Effector memory CD8-positive, alpha-beta T cell (primary cell): ENCODE measurements at places on chromosomes 12 and 14.

- peak; percentile 41 for DNase-seq
These were observed at the start of gene ERBB3 for GRCh38 chr12:56079723-56080555. TSS of gene ERBB3 (plus strand) at chr12:56080165. CDS start at chr12:56080301, 136 bp downstream.

DNA sequence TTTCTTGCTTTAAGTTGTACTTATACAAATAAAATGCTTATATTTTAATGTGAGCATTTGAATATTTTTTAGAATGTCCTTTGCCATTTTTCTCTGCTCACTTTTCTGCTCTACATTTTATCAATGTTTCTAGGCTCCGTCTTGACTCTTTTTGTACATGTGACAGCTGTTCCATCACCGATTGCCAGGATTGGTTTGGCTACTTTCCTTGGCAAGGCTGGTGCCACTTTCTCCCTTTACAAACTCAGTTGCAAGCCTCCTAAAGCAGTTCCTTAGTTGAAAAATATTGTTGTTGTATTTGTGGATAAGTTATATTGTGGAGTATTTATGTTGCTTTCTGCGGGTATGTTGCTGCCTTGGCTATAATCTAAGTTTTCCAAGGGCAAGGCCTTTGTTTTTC, 63.4 kb downstream of the DACT1 start:
- DNase-seq, result no peak

DNA sequence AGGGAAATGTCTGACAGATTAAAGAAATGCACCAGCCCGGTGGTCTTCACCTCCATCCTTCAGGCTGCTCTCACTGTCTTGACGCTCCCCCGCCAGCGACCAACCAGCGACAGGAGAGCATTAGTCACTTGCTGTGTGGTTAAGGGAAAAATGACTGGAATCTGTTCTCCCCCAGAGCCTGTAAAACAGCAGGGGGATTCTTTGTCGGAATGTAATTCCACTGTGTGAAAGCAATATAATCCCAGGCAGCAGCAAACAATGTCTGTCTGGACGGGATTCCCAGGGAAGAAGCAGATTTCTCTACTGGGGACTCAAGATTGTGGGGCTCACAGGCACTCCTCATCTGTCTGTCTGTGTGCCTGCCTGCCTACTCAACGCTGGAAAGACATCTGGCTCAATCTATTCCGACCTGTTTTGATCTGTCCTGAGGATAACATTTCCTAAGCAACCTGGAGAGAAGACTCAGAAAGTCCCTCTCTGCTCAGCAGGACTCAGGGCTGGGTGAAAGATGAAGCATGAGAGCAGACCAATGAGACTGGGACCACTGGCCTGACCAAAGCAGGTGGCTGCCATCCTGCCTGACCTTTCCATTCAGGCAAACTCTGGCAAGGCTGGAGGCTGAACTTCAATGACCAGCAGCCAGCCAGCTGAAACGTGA, 54.6 kb downstream of the NUAK1 start:
- DNase-seq, result no peak

DNA sequence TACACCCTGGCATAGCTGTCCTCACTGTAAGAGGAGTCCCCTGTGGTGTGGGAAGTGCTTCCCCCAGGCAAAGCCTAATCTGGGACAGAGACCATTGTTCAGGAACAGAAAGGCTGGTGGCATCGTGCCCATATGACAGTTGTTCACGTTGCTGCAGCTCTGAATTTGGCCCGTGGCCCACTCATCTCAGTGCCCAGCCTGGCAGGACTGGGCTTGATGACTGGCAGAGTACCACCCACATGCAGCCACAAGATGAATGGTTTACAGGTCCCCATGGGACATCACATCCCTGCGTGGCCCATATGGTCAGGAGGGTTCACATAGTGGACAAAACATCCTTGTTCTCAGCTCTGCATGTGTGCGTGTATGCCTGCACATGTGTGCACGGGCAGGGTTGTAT, 17.5 kb downstream of the IQSEC3 start:
- DNase-seq, result no peak

DNA sequence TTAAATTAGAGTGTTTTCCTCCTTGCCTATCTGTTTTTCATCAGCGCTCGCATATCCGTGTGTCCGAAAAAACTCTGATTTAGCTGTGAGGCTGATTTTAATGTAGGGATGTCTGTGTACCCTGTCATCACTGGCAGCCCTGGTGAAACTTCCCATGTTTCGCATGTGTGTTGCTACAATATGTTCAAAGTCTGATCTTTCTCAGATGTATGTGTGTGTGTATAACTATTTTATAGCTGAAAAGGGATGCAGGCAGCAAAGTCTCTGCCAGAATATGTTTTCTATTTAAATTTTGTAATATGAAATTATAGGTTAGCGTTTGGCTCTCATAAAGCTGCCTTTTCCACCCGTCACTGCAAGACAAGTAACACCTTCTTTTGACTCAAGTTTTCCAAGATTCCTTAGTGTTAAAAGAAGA, 154.8 kb downstream of the TMTC2 start:
- DNase-seq, result no peak

DNA sequence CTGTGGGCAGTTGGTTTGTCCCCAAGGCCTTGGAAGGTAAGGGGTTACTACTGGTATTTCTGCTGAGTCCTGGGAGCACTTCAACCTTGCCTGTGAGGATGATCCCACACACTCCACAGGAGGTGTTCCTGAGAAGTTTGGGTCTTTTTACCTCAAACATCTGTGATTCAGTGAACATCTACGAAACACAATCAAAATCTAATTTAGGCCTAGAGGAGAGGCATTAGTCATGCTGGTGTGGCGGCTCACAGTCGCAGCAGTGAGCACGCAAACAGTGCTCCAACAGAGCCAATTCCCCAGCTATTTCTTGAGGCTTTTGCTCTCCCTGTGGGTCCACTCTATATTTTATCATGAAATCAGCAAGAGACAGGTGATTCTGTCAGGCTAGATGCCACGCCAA, 107.6 kb downstream of the APAF1 start:
- no peak for DNase-seq

- peak; percentile 60 for DNase-seq
These were observed 101.2 kb downstream of the NELL2 start for GRCh38 chr12:44774815-44775411.

- DNase-seq, result no peak
These were observed 134.0 kb downstream of the GXYLT1 start for GRCh38 chr12:42010715-42011114.

DNA sequence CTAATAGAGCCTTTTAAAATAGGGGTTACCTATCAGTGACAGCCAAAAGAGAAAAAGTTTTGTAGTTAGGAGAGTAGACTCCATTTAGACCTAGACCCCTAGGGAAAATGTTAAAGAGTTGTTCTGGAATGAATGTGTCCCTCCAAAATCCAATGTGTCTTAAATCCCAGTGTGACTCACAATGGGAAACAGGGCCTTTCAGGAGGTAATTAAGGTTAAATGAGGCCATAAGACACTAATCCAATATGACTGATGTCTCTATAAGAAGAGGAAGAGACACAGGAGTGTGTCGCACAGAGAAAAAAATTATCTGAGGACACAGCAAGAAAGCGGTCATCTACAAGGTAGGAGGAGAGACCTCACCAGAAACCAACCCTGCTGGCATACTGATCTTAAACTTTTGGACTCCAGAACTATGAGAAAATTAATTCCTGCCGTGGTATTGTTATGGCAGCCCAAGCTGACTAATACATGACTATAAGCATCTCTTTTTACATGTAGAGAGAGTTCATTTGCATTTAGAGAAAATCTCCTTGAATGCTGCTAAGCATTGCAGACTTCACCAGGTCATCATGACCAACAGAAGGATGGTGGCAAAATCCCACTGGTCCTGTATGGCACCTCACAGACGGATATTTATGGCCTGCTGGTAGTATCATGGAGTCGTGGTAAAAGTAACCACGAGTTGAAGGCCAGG, 259.6 kb upstream of the TMTC1 start:
- no peak for DNase-seq

GRCh38 chr14:84025106-84026012, 1504.6 kb upstream of the FLRT2 start:
- no peak for DNase-seq

- DNase-seq, result no peak
These were observed 155.1 kb downstream of the KIF21A start for GRCh38 chr12:39287817-39288216.

DNA sequence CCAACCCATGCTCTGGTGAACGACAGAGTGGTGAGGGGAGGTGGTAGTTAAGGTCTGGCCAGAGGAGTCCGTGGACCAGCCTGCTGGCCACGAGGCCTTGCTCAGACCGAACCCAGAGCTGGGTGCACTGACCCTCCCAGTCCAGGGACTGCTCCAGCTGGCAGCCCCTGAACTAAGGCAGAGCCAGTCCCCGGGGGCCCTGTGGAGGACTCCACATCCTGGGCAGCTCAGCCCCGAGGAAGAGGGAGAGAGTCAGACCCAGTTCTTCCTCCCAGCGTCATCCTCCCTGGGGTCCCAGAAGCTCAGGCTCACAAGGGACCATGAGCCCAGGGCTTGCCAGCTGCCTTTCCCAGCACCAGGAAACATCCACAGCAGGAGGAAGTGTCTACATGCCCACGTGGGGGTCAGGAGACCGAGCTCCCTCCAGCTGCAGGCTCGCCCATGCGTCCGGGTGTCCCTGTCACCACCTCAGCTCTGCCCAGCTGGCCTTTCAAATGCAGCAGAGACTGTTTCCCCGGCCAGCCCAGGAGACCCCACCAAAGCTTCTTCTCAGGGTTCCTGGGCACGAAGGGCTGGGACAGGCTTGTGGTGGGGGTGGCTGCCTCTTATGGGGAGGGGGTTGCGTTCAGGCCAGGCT, 194.4 kb downstream of the KIF26A start:
- DNase-seq, result no peak

DNA sequence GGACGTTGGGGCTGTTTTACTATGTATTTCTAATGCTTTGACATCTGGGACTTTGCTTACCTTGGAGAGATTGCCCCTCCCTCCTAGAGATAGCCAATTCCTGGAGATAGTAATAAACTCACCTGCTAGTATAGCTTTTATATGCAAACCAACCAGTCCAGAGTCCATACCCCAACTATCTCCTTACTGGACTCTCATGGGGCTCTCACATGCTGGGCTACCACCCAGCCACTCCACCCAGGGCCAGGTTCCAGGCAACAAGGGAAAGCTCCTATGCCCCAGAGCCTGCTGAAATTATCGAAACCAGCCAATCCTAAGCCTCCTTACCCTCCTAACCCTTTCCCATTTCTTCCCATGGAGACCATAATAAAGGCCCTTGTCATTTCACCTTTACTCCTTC, 25.5 kb upstream of the MGP start:
- DNase-seq, result no peak

DNA sequence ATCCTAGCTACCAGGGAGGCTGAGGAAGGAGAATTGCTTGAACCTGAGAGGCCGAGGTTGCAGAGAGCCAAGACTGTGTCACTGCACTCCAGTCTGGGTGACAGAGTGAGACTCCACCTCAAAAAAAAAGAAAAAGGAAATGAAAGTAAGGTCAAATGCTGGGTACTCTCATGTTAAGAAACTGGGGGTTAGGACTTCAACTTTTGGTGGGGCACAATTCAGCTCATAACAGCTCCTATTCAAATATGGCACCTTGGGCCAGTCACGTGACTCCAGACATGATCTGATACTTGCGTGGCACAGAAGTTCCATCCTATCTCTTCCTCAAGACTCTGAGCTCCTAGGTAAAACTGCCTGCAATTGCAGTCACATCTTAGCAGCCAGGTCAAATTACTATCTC, 142.7 kb downstream of the EGLN3 start:
- DNase-seq, result no peak

DNA sequence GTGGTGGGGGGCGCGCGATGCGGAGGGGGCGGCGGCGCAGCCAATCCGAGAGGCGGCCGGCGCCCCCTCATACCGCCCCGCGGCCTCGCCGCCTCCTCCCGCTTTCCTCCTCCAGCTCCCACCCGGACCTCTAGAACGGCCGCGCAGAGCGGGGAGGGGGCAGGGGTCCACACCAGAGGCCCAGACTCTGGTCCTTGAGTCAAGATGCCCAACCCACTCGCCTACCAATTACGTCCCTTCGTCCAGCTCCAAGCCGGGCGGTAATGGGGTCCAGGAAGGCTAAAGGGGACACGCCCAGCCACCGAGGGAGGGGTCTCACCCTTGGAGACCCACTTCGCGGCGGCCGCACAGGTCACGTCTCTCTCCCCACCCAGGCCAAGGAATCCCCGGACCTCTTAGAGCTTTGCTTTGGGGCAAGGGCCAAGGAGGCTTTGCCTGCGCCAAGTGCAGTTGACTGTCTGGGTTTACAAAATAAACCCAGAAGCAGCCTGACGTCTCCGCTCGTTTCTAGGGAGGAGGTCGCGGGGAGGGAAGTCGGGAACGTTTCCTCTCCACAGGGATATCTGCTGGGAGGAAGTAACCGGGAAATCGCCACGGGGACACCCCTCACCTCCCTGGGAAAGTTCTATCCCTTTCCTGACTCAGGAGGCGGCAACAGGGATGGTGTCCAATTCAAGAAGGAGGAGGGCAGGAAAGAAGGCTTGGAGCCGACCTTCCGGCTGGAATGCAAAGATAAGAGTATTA, 394 bp upstream of the AMIGO2 start:
- DNase-seq, result peak; percentile 31

GRCh38 chr14:72552236-72552635, 341.7 kb downstream of the DPF3 start:
- no peak for DNase-seq

DNA sequence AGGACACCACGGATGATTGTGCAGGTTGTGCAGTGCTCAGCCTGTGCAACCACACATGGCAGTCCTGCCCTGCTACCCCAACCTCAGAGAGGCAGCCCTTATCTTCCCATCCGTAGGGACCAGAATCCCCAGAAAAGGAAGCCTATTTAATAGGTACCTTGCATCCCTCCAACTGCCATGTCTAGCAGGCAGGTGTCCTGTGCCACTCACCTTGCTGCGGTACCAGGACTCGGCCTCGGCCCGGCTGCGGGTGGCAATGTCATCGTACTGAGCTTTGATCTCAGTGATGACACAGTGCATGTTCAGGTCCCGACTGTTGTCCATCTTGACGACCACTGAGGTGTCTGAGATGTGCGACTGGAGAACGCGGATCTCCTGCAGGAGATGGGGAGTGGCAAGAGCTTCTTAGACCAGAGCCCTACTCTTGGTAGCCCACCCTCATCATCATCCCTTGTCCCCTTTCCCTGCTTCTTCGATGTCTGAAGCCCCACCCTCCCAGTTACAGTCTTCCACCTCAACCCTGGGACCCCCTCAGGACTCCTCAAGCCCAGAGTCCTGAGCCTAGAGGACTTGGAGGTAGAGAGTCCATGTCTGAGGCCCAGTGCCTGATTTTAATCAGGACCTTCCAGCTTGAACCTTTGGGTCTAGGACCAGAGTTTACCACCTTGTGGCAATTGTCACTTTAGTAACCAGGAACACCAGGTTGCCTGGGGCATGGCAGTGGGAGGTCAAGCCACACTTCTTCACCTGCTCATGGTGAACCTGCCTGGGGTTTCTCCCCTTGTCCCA, 20.5 kb downstream of the KRT7 start:
- DNase-seq, result no peak
